Activated CD8-positive, alpha-beta T cell treated with anti-CD3 and anti-CD28 coated beads for 36 hours (primary cell): ENCODE measurements at places on chromosomes 2 and 18. TPM values are rescaled to one million over a fixed set of nuclear protein-coding genes. Genes with fewer than 3 reads are reported as not detected.

Gene ADRA2B
- total RNA-seq = 0.34 TPM

Gene LIMS3
- total RNA-seq = 0.77 TPM

Gene HOXD9
- total RNA-seq = not detected

Gene FBXO15
- total RNA-seq = 2.1 TPM

Gene CHN1
- 2.9 TPM for total RNA-seq

Gene PDE1A
- total RNA-seq = not detected

Gene ID2
- 91.6 TPM for total RNA-seq

Gene CD8B
- total RNA-seq = 319 TPM

Gene WDR33
- 71.4 TPM for total RNA-seq

Gene OSR1
- total RNA-seq = not detected

Gene KLHL14
- not detected for total RNA-seq

Gene MPP4
- total RNA-seq = not detected

Gene ECEL1
- total RNA-seq = 0.72 TPM

- no peak for DNase-seq
Observed at GRCh38 chr2:234606896-234607295, 110.0 kb upstream of the ARL4C start.

DNA sequence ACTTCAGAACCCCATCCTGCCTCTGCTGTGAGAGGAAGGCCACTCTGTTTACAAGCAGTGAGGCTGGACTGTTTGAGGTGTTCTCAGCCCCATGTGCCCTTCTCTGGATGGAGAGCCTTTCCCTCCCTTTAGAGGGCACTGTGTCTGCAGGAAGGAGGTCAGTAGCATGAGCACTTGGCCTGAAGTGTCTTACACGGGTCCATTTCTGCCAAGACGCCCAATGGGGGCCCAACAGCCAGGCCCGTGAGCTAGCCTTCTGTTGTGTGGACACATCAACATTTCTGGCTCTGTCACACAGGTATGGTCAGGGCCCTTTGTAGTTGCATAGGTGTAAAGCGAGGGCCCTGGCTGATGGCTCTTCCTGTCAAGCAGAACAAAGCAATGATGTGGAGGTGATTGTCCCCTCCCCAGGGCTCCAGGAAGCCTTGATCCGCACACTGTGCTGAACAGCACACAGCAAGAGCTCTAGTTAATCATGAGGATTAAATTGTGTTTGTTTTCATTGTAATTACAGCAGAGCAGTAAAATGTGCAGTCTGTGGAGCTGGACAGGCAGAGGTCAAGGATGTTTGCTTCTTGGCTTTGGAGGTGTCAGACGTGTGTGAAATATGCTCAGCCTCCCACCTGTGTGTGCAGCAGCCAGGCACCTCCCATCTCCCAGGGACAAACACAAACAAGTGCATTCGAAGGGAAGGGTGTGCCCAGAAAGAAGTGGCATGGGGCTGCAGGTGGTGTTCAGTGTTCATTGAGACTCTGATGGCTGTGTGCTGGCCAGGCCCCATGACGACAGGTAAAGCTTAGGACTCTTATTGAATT lies 132.1 kb downstream of the SH3RF3 start:
- DNase-seq = no peak

GRCh38 chr2:29662861-29663260 lies 258.5 kb downstream of the ALK start:
- DNase-seq = no peak

DNA sequence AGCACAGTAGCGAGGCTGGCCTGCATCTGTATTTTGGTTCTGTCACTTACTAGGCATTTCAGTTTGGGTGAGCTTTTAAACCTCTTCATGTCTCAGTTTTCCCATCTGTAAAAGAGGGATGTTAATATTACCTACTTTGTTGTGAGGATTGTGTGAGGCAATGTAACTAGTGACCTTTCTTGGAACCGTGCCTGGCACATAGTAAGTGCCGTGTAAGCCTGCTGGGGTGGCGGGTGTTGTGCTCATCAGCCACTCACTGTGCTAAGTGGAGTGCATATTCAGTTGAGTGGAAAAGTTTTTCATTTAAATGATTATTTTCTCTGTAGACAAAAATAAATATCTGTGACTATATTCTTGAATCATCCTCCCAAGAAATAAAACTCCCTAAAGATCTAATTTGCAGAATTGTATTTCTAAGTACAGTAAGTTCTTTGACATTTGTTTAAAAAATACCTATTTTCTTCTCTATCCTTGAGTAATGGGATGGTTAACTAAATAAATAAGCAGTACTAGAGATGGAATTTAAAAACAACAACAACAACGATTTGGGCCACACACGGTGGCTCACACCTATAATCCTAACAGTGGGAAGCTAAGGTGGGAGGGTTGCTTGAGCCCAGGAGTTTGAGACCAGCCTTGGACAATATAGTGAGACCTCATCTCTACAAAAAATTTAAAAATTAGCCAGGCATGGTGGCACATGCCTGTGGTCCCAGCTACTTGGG lies 56.7 kb downstream of the MALT1 start:
- no peak for DNase-seq

GRCh38 chr18:64270608-64271007 lies 121.7 kb upstream of the LINC00305 start:
- no peak for DNase-seq

GRCh38 chr18:76471593-76471992 lies 23.4 kb downstream of the ZNF516 start:
- DNase-seq = no peak

DNA sequence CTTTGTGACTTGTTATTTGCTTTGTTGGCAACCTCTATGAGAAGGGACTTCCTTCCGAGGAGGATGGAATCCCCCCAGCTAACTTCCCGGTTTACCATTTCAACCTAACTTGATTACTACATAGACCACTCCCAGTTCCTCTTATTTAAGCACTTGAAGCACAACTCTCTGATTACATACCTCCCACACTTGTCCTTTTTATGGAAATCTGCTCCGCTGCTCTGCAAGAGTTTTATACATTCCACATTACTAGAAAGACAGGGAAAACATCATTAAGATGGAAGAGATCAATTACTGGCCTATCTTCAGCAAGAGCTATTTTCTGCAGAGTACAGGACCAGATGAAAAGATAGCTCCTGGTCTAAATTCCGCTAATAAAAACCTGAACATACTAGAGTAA lies 160.0 kb upstream of the PGAP1 start:
- no peak for DNase-seq

DNA sequence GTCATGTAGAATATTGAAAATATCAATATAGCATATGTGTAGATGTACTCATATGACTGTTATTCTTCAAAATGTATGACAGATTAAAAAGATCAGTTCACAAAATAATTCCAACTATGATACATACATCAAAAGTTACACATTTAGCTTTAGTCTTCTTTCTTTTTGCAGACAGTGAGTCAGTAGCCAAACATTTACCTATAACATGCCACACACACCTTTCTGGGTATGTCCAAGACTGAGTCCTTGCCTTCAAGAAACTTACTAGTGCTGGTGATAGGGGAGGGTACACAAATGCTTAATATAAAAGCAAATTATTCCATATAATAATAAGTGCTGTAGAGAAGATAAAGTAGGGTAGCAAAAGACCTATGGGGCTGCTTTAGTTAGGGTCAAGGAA lies 152.9 kb upstream of the WDSUB1 start:
- no peak for DNase-seq

- no peak for DNase-seq
Observed at GRCh38 chr2:42249887-42250286, 80.7 kb downstream of the EML4 start.

DNA sequence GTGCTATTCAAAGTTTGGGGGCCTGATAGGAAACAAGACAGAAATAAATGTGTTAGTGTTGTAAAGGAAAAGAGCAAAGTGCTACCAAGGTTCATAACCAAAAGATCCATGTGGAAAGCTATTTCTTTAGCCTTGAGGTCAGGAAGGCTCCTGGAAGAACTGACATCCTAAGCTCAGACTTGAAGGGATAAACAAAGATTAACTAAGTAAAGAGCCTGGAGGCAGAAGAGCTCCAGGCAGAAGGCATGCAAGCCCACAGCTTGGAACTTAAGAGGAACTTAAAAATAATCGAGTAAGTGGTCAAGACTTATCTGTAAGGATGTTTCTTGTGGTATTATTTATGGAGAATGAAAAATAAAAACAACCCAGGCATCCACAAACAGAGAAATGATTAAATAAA lies 245.0 kb upstream of the MGAT5 start:
- no peak for DNase-seq

GRCh38 chr18:10530852-10531251 lies 5.0 kb downstream of the NAPG start:
- DNase-seq = peak; percentile 75

DNA sequence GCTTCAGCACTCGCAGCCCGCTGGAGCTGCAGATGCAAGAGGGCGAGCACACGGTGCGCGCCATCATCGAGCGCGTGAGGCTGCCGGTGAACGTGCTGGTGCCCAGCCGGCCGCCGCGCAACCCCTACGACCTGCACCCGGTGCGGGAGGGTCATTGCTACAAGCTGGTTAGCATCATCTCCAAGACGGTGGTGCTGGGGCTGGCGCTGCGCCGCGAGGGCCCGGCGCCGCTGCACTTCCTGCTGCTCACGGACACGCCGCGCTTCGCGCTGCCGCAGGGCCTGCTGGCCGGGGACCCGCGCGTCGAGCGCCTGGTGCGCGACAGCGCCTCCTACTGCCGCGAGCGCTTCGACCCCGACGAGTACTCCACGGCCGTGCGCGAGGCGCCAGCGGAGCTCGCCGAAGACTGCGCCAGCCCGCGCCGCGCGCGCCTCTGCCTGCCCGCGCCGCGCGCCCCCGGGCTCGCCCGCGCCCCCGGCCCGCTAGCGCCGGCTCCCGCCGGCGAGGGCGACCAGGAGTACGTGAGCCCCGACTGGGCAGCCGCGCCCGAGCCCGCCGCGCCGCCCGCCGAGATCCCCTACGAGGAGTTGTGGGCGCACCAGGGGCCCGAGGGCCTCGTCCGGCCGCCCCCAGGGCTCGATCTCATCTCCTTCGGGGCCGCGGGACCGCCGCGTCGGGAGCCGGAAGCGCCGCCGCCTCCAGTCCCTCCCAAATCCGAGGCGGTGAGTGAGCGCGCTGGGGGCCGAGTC lies 11.8 kb downstream of the GAREM2 start:
- DNase-seq = peak; percentile 85

- no peak for DNase-seq
Observed at GRCh38 chr18:6571239-6571602, 156.5 kb upstream of the L3MBTL4 start.

DNA sequence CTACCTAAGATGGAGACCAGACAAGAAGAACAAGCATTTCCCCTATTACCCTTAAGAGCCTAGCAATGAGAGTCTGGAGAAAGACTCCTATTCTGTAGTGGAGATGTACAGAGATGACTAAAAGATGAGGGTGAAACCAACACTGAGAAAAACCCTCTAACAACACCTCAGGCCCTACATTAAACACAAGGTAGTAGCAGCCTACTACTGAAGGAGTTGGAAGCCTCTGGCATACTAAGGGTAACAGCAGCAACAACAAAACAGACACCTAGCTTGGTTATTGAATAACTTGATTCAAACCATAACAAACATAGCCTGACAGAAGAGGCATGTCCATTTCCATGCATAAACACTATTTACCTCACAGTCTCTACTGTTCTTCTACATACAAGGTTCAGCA lies 60.5 kb downstream of the UGP2 start:
- DNase-seq = no peak

DNA sequence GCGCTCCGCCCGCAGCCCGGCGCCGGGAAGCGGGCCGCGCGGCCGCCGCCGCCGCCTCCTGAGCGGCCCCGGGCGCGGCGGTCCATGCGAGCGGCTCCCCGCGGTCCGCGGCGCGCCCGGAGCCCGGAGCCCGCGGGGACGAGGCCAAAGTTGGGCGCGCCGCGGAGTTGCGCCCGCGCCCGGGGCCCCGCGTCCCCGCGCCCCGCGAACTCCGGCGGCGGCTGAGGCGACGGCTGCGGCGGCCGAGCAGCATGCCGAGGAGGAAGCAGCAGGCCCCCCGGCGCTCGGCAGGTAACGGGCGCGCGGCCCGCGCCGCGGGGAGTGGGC lies 992 bp downstream of the TSHZ1 start:
- DNase-seq = no peak

DNA sequence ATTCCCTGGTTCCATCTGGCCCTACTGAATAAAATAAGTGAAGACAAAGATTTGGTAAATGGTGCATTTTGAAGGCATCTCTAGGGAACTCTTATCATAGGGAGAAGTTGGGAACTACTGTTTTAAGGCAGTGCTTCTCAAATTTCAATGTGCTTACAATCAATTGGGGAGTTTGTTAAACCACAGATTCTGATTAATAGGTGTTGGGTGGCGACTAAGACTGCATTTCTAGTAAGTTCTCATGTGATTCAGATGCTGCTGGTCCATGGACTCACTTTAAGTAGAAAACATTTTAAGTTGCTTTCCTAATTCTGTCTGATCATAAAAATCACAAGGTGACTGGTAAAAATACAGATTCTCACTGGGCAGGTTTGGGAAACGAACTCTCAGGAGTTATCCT lies 14.6 kb downstream of the FARSB start:
- no peak for DNase-seq

GRCh38 chr18:3140986-3141639 lies 78.7 kb downstream of the MYOM1 start:
- DNase-seq = no peak

GRCh38 chr2:32485399-32485798 lies 128.6 kb downstream of the BIRC6 start:
- DNase-seq = no peak

- no peak for DNase-seq
Observed at GRCh38 chr2:3520591-3520990, 1.3 kb upstream of the ADI1 start.

DNA sequence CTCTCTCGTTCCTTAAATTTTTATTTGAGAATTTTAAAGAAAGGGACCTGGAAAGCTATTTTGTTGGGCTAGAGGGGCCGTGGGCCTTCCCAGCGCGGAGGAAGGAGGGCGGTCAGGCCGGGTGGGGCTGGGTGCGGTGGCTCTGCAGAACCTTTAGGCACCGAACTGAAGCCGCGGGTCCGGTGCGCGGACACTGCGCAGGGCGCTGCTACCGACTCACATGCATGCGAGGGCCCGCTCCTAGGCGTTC lies 1.6 kb upstream of the TWIST2 start:
- no peak for DNase-seq

DNA sequence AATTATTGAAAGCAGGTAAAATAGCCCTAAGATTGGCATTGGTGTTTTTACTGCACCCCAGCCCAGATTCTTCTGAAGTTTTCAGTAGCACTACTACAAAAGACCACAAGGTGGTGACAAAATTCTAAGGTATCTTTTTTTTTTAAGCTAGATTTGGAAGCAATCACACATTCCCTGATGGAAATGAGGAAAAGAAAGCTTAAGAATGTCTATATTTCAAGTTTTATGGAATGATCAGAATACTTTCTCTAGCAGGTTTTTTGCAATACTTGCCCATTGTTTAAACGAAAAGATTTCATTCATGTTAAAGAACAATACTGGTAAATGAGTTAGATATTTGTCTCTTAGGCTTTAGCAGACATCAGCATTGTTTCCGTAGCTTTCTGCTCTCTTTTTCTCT lies 32.1 kb upstream of the ZNF638 start:
- DNase-seq = no peak

- DNase-seq = no peak
Observed at GRCh38 chr2:222176890-222177289, 121.9 kb downstream of the PAX3 start.
